A549 treated with Mapracorat at 1 μM for 4 hours (cell line): ENCODE measurements at places on chromosomes 16 and 17. TPM values are rescaled to one million over a fixed set of nuclear protein-coding genes. Genes with fewer than 3 reads are reported as not detected.

The KRT33A gene
- total RNA-seq, result not detected in 5 replicates

The RHBDL3 gene
- total RNA-seq, result 2.9 to 5.6 TPM (median 4.5 TPM) in 5 replicates

The LRRC37A gene
- 0.79 to 1.1 TPM (median 0.91 TPM) in 5 replicates for total RNA-seq

The KIF2B gene
- total RNA-seq, result not detected in 5 replicates
